ENCODE measurements at places on chromosomes 1 and 21.

- no peak for DNase-seq
Measured at GRCh38 chr1:2606881-2607621, 20.5 kb downstream of the PRXL2B start.

GRCh38 chr1:77834771-77835334, 53.6 kb upstream of the NEXN start:
- no peak for DNase-seq

DNA sequence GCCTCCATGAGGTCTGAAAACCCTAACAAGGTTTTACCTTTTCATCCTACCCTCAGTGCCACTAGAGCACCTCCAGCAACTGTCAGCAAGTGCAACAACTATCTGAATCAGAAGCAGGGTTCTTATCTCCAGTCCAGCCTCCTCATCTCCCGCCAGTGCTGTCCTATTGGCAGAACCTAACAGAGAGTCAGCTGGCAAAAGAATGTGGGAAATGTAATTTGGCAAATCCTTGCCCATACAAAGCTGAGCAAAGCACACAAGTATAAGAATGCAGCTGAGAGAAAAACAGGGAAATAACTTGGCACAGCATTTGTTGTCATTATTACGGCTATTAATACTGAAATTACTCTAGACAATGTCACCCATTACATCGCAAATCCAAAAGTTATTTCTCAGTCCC, 124.2 kb downstream of the ATP6V1G3 start:
- DNase-seq: no peak

- no peak for DNase-seq
Measured at GRCh38 chr1:206419783-206420182, 50.5 kb upstream of the IKBKE start.

DNA sequence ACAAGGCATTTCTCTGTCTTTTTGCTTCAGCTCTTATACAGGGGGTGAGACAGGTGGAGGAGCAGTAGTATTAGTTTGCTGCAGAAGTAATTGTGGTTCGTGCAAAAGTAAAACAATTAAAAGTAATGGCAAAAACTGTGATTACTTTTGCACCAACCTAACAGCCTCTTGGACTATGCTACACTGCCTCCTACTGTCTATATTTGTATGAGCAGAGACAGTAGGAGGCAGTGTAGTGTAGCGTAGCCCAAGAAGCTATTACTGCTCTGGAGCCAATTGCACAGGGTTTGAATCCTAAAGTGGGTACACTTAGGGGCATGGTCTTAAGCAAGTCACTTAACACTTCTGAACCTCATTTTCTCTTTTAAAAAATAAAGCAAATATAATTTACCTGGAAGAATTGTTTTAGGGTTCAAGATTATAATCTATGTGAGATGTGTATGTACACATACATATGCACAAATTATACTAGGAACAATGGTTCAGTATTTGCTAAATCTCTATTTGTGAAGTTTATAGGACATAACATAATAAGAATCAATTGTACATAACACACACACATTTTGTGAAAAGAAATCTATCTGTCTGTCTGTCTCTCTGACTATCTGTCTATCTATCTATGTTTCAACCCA, 103.8 kb downstream of the BRINP3 start:
- DNase-seq: no peak

DNA sequence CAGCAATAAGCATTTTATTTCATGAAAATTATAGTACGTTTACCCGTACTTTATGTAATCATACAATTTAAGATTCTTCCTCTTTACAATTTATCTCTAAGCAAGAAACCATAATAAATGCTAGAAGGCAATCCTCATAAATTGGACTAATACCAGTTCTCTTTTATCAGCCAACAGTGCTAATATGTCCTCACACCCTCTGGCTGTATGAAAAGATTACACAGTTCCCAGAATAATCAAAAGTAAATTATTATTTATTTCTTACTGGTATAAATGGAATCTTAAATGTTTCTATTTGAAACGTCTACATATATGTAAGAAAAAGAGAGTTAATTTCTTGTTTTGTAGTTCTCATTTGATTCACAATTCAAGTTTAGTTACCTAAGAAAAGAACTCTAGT, 3.1 kb upstream of the CDKN2C start:
- no peak for DNase-seq

DNA sequence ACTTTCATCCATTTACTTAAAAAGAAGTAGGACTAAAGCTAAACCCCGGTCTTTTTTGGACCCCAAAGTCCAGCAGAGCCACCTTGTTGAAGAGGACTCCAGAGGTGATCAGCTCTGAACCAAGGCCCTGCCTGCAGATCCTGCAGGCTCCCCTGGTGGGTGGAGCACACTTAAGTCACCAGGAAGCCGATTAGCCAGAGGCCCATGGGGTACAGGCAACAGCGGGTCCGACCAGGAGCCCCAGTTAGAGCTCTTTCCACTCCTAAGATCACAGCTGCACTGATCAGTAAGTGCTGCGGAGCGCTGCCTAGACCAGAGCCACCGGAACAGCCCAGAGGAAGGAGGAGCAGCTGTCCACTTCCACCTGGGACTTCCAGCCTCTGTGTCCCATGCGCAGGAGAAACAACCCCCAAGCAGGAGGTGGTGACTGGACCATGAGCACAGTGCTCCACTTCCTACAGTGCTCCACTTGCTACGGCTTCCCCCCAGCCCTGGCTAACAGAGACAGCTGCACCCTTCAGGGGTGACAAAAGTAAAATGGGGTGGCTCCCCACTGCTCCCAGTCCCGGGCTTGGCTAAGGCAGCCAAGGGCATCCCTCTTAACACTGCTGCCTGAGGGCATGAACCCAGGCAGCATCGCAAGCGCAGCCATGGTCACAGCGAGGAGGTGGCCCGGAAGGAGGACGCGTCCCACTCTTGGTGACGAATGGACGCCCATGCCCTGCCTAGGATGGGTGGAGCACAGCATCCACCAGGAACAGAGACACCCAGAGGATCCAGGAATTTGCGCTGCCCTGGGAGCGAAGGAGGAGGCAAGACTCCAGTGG, 58.0 kb downstream of the NPHP4 start:
- DNase-seq: no peak

- peak; percentile 66 for DNase-seq
Measured at GRCh38 chr1:74673351-74674111, at the start of gene ERICH3. Gene ERICH3 (minus strand): TSS chr1:74673792. CDS start chr1:74673519, 273 bp downstream.

- no peak for DNase-seq
Measured at GRCh38 chr21:33418691-33419090, 15.5 kb downstream of the IFNGR2 start.

DNA sequence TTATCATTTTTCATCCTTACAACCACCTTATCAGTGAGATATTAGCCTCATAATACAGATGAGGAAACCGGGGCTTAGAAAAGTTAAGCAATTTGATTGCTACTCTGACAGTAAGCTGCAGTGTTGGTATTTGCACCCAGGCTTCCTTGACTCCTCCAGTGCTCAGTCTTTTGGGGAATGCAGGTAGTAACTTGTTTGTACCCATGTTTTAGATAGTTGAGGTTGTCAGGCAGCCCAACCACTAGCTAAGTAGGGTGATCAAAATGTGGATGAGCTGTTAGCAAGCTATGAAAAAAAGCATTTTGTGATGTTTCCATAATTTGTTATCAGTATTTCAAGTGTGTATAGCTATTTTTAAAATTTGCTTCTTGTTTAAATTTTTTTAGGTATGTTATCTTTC, 80.8 kb downstream of the SASS6 start:
- no peak for DNase-seq

- DNase-seq: no peak
Measured at GRCh38 chr1:209707308-209707707, 2.7 kb downstream of the HSD11B1 start.

DNA sequence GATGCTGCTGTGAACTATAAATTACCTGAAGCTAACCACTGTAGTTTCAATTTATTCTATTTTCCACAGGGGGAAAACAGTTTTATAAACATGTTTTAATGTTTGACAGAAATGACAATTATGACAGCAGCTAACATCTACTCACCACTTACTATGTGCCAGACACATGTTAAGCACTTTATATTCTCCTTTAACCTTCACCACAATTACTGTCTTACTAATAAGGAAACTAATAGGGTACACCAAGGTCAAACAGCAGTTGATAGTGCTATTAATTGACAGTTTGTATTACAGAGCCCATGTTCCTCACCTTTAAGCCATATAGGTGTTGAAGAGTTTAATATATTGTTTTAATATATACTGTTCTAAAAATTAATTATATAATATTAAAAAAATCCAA, 146.4 kb downstream of the EVI5 start:
- no peak for DNase-seq

- no peak for DNase-seq
Measured at GRCh38 chr1:171460018-171460620, 25.2 kb upstream of the PRRC2C start.

DNA sequence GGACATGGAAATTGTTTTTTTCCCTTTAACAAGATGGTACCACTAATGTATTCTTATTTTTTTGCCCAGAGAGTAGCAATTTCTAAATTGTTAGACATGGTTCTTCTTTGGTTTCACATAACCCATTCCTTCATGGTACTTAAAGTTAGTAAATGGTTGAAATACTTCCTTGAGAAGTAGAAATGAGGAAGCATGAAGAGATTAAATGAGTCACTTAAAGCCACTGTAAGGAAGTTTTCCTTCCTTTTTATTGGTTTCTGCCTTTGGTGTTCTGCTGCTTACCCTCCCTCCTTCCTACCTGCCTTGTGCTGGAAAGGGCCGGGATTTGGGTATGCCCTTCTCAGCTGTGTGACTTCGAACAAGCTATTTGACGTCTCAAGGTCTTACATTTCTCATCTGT, 101.0 kb downstream of the KIF26B start:
- no peak for DNase-seq

DNA sequence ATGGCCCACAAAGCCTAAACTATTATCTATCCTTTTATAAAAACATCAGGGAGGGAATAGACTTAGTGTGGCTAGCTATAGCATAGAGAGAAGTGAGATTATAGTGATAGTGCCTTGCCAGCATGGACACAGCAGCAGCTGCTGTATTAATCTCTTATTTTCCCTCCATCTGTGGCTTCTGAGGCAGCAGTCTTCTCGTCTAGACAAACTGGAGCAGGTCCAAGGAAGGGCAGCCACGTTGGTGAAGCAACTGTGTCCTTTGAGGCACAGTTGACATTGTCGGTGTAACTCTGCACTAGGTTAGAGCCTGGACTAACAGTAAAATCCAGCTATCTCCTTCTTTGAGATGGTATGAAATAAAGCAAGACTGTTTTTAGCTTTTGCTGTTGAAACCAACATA, 131.3 kb downstream of the CACHD1 start:
- DNase-seq: no peak

GRCh38 chr1:26434161-26434752, 2.1 kb downstream of the DHDDS start:
- no peak for DNase-seq

DNA sequence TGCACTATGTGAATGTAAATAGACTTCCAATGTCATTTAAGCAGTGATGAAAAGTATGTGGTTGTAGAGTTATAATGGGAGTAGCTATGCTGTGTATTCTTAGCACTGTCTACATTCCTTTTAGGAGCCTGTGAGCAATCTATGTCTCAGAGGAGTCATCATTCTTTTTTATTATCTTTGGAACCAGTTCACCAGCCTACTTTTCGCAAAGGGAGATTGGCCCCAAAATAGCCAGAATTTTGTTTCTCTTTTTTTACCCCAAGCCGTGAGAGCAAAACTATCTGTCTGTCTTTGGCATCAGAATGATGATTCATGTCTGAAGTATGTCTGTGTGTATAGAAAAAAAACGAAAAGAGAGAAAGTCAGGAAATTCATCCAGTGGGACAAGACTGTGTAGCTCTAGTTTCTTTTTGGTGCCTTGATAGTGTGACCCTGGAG, 44.2 kb downstream of the OSBPL9 start:
- no peak for DNase-seq

- DNase-seq: peak; percentile 97
Measured at GRCh38 chr1:44417351-44418021, 12.4 kb downstream of the RNF220 start.

DNA sequence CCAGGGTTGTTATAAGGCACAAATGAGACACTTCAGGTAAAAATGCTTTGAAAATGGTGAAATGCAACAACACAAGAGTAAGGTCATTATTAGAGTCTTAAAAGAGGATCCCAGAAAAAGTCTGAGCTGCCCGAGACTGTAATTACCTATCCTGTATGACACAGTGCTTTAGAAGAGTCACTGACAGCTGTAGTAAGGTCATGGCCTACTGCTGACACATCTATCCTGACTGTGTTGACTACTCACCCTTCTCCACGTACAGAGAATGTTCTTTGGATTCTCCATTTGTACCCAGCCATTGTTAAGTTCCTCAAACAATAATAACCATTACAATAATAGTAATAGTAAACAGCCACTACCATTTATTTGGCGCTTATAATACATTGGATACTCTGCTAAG, 104.4 kb downstream of the CACHD1 start:
- no peak for DNase-seq

- no peak for DNase-seq
Measured at GRCh38 chr1:47371016-47371517, 37.5 kb downstream of the CMPK1 start.

DNA sequence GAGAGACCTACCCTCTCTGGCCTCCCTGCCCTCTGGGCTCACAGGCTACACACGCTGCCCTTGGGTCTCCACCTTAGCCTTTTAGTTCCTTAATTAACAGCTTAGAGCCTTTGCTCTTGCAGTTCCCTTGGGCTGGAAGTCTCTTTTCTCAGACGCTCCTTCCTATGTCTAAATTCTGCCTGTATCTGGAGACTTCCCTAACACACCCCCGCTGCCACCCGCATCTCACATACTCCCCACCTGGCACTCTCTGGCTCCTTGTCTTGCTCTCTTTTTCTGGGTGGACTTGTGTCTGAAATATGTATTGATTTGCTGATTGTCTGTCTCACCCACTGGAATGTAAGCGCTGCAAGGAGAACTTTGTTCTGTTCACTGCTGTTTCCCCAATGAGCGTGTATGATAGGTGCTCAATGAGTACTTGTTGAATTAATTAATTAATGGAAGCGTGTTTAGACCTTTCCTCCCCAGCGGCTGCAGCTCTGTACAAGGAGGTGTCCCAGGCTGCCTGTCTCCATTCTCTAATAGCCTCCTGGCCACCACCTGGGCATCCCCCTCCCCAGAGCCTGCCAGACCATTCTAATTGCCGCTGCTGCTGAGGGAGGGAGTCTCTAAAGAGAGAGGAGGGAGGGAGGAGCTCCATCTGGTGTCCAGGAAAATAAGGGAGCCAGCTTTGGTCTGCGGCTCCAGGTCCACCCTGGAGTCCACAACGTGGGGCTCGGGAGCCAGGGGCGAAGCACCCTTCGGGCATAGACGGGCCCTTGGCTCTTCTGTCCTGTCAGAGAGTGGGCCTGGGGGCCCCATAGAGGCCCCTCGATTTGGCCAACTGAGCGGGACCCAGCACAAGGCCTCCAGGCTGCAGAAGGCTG, 95.4 kb downstream of the RNF220 start:
- DNase-seq: no peak

DNA sequence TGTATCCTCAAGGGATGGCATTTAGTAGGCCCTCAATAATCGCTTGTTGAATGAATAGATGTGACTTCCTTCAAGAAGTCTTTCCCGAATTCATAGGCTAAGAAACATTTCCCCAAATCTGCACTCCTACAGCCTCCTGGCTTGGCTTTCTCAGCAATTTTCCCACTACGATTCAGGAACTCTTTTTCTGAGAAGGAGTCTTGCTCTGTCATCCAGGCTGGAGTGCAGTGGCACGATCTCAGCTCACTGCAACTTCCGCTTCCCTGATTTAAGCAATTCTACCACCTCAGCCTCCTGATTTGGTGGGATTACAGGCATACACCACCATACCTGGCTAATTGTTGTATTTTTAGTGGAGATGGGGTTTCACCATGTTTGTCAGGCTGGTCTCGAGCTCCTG, 37.9 kb upstream of the IFFO2 start:
- no peak for DNase-seq

All from NCI-H510A (cell line).